Suprapubic skin (tissue), 4 donors: ENCODE measurements at places on chromosomes 7 and 10.

DNA sequence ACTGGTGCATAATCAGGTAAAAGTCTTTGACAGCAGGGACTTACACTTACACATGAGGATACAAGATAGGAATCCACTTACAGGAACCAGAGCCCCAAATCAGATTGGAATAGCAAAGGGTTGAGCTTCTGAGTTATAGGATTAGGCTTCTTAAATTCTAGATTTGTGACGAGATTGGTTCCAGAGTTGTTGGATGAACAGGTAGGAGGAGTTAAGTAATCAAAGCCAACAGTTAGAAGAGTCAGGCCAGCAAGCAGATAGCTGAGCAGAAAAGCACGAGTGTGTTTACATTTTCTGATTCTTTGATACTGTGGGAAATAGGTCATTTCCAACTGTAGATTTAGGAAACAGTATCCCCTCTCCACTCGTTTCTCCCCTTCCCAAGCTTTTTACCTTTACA, 167.0 kb downstream of the MDFIC start:
- DNase-seq = no peak

DNA sequence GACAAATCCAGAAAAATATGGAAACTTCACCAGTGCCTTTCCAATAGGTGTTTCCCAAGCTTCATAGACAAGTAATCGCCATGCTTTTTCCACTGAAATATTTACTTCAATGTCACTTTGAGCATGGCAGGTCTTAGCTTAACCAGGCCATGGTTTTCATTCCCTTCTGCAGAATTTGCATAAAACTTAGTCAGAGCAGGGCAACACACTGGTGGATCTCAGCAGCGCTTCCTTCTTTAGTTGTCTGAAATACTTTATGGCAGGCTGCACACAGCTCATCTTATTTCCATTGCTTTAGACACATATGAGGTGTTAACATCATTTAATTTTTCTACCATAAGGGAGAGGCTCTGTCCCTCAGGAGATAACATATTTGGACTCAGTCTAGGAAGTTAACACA, 102.9 kb upstream of the AHR start:
- no peak for DNase-seq

DNA sequence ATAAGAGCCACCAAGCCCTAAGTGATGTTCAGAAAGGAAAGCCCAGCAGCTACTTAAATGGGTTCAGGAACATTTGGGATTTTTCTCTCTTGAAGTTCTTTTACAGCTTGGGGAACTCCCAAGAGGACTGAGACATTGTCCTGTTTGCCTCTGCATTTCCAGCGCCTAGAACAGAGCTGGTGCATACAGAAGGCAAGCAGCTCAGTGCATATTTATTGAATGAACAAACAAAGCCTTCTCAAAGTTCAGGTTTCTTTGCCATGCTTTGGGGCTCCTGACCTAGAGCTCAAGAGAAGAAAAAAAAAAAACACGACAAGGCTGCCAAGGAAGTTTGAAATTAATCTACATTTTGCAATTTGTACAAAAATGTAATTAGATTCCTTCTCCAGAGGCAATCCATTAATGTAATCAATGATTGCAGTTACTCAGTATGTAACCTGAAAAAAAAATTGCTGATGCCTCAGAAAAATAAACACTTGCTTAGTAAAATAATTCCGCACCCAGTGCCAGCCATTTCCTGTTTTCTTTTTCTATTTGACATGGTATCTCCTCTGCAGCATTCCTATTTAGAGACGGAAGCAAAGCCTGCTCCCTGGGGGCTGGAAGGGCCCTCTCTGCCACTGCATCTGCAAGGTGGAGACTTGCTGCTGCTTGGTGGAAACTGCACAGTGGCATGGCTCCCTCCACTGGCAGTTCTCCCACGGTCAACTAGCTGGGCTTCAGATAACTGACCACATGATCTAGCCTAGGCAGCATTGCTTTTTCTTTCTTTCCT, 157.3 kb downstream of the TMEM178B start:
- no peak for DNase-seq

GRCh38 chr10:78010278-78010677, 19.0 kb downstream of the POLR3A start:
- DNase-seq = no peak

DNA sequence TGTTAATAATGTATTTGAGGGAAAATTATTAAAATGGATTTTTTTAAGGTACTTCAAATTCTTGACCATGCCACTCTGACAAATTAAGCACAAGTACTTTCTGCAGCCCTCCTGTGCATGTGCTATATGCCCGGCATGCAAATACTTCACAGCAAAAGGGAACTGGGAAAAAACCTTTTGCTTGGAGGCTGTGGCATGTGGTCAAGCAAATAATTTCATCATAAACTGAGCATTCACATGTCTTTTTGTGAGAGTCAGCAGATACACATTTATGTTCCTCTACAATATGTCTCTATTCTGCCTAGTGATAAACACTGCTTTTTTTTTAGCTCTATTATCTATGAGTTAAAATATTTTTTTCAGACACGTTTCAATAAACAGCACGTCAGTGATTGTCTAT, 53.7 kb upstream of the SEMA3A start:
- DNase-seq = no peak
